ENCODE measurements at places on chromosomes 7 and 10.

DNA sequence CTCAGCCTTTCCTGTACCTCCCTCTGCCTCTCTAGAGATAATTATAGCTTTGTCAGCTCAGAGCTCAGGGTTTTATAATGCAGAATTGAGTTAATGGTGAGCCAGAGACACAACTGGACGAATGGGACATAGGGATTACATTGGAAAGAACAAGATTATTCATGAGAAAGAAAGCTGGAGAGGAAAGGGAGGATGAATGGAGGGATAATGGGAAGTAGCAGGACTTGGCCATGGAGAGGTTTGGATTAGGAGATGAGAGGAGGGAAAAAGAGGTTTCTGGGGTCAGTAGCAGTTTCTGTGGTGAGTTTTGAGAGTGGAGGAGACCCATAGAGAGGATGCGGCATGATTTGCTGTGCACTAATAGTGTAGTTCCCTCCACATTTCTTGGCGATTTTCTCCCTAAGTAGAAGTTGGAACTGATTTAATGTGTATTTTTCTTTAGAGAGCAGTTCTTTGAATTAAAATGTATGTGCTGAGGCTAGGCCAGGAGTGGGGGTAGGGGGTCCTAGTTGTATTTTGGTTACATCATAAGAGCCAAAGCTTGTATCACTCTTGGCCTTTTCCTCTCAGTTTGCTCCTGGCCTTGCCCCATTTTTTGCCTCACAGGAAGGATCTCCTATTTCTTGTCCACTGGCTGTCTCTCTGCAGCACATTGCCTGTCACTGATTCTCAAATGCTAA lies 107.4 kb downstream of the MKX start:
- DNase-seq = no peak

DNA sequence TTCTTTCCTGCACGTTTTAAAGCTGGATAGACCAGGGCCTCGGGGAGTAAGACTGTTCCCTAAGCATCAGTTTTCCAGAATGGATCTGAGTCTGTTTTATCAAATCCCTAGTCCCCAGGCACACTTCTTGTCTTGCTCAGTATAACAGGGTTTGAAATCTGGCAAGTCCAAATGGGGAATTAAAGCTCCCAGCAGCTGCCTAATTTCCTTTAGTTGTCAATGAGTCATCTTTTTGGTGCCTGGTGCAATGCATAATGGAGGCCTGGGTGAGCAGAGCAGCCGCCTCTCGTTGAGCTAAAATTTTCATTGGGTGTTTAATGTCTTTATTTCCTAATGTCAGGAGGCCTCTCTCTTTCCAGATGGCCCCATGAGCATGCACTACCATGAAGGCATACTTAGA lies 87.9 kb downstream of the STRA8 start:
- no peak for DNase-seq

DNA sequence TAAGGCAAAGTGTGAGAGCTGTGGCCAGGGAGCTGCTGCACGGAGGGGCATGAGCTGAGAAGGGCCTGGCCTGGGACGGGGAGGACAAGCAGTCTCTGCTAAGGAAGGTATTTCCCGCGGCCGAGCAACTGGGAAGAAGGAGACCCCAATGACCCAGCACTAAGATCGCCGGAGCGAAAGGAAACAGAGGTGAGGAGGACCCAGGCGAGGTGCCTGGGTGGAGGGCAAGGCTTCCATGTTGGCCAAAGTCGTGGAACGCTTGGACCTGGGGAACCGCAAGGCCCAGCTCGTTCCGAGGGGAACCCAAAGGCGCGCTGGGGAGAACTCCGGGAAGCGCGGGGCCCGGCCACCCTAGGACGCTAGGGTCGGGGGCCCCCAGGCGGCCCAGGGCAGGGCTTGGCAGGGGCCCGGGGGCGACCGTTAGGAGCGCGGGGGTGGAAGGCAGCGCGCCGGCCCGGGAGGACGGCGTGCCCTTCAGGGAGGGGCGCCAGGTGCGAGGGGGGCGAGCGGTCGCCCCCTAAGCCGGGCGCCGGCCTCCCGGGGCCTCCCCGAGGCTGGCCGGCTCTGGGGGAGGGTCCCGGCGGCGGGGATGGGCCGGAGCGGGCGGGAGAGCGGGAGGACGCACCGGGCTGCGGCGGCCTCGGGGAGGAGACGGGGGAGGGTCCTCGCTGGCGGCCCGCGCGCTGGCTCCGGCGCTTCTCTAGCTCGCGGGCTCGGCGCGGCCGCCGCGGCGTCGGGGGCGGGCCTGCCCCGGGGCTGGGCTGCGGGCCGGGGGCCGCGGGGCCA lies 545 bp downstream of the GIGYF1 start:
- no peak for DNase-seq

- DNase-seq = no peak
Observed at GRCh38 chr10:82463614-82464013, 588.6 kb downstream of the NRG3 start.

GRCh38 chr7:69256634-69257081 lies 341.6 kb upstream of the AUTS2 start:
- DNase-seq = no peak

DNA sequence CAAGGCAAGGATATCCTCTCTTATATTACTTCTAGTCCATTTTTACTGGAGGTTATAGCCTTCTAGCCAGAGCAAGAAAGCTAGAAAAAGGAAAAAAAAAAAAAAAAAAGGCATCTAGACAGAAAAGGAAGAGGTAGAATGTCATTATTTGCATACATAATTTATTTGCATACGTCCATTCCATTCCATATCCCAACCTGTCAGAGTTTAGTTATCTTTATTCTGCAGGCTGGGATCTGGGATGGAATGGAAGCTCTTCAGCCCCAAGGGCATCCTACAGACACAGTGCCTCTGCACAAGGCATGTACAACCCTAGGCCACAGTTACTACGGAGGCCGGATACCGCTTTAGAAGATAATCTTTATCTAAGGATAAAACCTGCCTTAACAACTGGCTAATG lies 9.6 kb downstream of the CH25H start:
- DNase-seq = no peak

GRCh38 chr7:113784316-113784715 lies 134.5 kb downstream of the PPP1R3A start:
- no peak for DNase-seq

DNA sequence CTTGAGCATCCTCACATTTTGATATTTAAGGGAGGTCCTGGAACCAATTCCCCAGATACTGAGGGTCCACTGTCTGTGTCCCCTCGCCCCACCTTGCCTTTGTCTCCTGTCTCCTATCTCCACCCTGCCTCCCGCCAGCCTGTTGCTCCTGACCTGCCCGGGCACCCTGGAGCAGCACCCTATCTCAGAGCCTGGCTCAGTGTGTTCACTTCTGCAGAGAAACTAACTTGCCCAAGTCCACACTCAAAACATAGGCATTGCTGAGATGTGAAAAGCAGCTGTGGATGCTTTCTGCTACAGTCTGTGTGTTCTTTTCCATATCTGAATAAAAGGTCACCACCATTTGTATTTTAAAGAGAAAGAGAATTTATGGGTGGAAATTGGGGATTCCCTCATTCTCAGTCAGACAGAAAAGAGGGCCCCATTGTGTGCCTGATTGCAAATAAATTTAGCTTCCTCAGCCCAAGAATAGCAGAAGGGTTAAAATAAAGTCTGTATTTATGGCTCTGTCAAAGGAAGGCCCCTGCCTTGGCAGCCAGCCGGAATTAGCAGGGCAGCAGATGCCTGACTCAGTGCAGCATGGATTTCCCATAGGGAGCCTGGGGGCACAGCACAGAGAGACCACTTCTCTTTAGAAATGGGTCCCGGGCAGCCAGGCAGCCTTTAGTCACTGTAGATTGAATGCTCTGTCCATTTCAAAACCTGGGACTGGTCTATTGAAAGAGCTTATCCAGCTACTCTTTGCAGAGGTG lies 161.3 kb downstream of the EGFR start:
- DNase-seq = no peak

GRCh38 chr7:24595671-24596418 lies 22.6 kb downstream of the PALS2 start:
- no peak for DNase-seq

DNA sequence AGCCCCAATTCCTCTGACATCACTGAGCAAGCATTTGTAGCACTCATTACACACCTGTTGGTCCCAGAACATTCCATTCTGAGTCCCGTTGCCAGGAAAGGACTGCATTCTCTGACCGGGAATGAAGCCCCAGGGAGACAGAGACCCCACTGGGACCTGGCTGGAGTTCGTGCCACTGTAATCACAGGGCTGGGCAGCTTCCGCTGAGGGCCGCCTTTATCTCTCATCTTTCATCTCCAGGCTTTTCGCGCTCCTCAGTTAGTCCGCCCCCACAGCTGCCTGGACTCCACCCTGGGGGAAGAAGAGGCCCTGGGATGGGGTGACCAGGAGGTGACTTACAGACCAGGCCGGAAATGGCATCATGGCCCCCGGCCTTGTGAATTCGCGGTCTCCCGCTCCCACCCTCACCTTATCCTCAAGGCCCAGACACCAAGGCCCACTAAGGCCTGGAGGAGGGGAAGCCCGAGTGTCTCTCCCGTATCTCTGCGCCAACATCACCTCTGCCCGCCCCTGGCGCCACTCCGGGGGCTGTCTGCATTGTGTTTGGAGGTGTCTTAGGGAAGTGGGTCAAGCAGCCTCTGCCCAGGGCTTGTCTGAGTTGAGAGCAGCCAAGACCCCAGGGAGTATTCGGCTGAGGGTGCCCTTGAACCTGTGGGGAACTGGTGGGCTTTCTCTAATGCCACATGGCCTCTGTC lies 75.4 kb downstream of the PROSER2 start:
- no peak for DNase-seq

- no peak for DNase-seq
Observed at GRCh38 chr7:131057015-131057793, 270.5 kb upstream of the MKLN1 start.

DNA sequence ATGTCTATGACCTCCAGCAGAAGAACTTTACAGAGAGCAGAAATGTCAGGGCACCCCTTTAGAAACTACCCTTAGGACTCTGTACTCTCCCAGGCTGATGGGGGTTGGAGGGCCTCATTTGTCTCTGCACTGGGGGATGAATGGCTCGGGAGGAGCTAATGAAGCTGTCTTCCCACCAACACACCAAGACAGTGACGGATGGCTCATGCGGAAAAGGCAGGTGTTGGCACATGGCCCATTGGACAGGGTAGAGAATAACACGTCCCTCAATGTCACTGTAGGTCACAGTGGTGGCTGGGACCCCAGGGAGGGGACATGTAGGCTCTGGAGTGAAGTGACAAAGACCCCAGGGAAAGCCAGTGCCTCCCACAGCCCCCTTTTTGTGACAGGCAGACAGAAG lies 64.0 kb upstream of the PCBD1 start:
- DNase-seq = no peak

GRCh38 chr10:81479316-81479715 lies 395.7 kb upstream of the NRG3 start:
- no peak for DNase-seq

GRCh38 chr7:102009628-102010027 lies 192.2 kb downstream of the CUX1 start:
- DNase-seq = no peak

Measured in stimulated activated CD4-positive, alpha-beta T cell treated with anti-CD3 and anti-CD28 coated beads, TNF-alpha, amount 100 ng/mL, for 24 hours (primary cell).